A549 treated with CORT108297 at 1 μM for 4 hours (cell line): ENCODE measurements at places on chromosomes 16 and 17. TPM values are rescaled to one million over a fixed set of nuclear protein-coding genes. Genes with fewer than 3 reads are reported as not detected.

CACNA1G gene
- 2.9 to 4.7 TPM (median 4.4 TPM) in 5 replicates for total RNA-seq

PIPOX gene
- 0.15 to 0.20 TPM (median 0.17 TPM) in 4 of 5 replicates, not detected in the other for total RNA-seq

HLF gene
- total RNA-seq = 0.08 to 0.23 TPM (median 0.16 TPM) in 5 replicates

TRPV3 gene
- 0.24 to 0.46 TPM (median 0.37 TPM) in 5 replicates for total RNA-seq

ARRB2 gene
- total RNA-seq = 49.6 to 68.0 TPM (median 61.1 TPM) in 5 replicates
